T-helper 22 cell (primary cell): ENCODE measurements at places on chromosomes 3 and 15.

GRCh38 chr3:5012367-5012766, 33.1 kb downstream of the BHLHE40 start:
- DNase-seq: no peak

DNA sequence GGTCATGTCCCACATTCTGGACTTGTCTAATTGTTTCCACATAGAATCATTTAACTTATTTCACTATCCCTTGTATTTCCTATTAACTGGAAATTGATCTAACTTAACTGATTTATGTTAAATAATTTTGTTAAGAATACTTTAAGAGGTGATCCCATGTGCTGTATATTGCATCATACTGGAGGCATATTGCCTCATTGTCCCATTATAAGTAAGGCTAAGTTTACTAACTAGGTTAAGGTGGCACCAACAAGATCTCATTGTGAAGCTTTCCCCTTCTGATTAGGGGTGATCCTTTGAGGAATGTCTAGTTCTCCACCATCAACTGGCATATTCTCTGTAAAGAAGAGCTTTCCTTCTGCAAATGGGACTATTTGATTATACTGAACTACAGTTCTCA, 24.4 kb downstream of the MAP1A start:
- no peak for DNase-seq

DNA sequence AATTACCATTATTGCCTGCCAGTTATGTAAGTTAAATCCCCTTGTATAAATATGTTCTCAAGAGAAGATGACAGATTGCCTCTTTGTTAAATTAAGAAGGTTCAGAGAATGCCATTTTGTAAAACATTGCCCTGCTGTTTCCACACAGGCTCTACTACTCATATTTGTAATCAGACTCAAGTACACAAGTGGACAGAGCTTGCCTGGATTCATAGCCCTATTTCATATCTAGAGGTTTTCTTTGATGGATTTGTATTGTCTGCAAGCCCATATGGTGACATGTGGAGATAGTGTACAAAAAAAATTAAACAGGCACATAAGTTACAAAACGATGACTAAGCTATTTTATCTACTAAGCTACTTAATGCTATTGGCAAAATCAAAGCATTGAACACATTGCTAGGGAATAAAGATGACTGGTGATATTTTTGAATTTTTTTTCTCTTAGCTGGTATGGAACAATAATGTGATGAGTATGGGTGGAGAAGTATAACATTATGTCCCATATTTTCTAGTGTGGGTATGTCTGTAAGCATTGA, 1286.6 kb upstream of the ALCAM start:
- DNase-seq: no peak

DNA sequence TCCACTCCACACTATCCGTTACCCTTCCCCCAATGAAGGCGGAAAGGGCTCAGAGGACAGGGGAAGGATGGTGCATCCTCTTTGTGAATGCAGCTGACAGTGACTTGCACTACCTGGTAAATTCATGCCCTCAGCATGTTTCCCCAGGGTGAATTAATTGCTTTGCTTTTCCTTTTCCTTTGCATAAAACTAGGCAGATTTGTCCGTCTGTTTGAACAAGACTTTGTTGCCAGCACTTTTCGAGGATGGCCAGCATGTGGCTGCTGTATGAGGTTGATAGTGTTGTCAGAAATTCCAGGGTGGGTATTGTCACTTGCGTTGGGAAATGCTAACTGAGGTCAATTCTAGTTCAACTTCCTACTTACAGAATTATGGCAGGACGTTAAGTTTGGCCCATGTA, 79.0 kb upstream of the RARB start:
- DNase-seq: no peak

DNA sequence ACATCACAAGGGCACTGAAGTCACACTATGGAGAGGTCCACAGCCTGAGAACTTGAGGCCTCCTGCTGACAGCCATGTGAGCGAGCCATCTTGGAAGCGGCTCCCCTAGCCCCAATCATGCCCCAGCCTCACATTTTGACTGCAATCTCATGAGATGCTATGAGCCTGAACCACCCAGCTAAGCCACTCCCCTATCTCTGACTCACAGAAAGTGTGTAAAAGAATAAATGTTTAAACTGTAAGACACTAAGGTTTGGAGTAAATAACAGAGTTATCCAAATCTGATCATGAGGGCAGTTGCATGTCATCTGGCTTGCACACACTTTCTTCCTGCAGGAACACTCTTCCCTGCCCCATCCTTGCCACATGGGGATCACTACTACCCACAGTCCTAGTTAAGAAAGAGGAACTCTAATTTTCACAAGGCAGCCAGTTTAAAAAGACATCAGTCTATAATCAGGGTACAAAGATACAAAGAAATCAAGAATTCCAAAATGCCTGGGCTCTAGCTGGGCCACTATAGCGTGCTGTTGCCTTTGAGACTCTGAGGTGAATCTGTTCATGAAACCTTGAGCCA, 494.2 kb downstream of the FOXP1 start:
- no peak for DNase-seq

- no peak for DNase-seq
These were observed 37.5 kb downstream of the CD86 start for GRCh38 chr3:122092460-122093165.

GRCh38 chr15:79041601-79042168, 48.9 kb downstream of the RASGRF1 start:
- no peak for DNase-seq

DNA sequence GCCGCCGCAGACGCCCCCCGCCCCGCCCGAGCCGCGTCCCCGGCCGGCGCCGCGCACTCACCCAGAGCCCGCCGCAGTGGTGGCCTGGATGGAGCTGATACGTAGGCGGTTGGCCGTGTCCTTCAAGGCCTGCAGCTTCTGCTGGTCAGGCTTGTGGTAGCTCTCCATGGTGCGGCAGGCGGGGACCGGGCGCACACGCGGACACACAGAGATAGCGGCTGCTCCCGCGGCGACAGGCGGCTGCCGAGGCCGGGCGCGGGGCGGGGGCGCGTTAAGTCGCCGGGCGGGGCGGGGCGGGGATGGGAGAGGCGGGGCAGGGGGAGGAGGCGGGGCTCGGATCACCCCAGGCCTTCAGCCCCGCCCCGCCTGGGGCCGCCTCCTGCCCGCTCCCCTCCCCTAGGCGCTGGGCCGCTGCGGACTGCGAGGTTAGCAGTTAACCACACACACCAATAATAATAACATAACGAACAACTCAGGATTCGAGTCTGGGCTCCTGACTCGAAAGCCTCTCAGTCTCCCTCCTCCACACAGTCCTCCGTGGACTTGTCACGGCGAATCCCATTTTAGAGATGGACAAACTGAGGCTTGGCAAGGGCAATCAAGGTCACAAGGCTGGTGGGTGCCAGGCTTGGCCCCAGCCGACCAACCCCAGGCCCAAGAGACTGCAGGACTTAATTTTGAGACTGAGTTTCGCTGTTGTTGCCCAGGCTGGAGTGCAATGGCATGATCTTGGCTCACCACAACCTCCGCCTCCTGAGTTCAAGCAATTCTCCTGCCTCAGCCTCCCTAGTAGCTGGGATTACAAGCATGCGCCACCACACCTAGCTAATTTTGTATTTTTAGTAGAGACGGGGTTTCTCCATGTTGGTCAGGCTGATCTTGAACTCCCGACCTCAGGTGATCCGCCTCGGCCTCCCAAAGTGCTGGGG, at the start of gene TKT:
TKT (minus strand) TSS at position 248 of the 929 bp plus-strand sequence; CDS start at position 168, 80 bp downstream.
- peak; percentile 66 for DNase-seq

- no peak for DNase-seq
These were observed 90.7 kb upstream of the HES1 start for GRCh38 chr3:194045289-194045688.

GRCh38 chr3:108822123-108822897, at the start of gene TRAT1:
TSS of gene TRAT1 (plus strand) at chr3:108822786. CDS start at chr3:108822928, 142 bp downstream.
- no peak for DNase-seq

GRCh38 chr3:190064112-190064511, 56.6 kb downstream of the P3H2 start:
- no peak for DNase-seq

DNA sequence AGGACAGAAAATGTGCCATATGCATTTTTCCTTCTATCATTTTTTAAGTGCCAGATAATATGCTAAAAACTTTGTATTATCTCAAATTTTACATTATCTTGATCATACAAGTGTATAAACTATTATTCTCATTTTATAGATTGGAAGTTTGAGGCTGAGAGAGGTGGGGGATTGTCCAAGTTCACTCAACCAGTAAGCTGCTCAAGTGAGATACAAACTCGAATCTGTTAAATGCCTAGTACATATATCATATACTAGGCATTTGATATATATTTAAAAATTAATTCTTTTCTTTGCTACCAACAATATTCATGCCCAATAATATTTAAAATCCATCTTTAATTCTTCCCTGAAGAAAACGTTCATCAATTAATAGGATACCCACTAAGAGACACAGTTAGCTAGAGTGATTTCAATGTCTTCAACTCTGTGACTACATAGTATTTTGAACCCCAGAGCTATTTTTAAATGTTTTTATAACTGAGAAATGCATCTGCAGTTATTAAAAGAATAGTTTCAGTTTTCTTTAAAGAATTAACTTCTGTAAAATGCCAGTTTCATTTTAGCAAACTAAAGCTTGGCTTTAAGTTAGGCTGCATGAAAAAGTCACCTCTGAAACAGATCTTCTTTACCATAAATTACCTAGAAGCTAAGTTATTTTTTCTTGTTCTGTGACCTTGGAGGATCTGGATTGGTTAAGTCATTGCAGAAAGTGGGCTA, 40.4 kb downstream of the IQCB1 start:
- no peak for DNase-seq

DNA sequence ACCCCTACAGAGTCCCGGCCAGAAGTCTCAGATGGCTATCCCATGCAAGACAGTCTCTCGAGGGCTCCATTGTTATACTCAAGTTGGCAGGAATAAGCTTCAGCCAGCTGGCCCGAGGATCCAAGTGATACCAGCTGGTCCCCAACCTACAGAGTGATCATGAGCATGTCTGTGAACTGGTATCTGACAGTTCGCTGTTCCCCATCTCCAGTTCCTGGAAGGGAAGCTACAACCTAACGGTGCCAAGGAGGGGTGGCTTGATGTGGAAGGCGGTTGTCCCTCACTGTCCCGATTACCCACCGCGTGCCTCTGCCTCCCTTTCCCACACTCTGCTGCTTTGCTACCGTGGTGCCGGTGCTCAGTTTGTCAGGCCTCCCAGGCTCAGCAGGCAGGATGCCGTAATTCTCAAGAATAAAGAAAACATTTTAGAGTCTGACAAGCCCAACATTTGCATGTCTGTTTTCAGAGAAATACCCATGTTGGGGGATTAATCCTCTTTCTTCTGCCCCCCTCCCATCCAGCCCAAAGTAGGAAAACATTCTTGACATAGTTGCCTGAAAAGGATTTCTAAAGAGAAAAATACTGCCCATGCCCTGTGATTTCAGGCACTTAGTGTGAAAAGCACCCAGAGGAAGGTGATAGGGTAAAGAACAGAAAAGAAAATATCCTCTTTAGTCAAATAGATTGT, 49.4 kb upstream of the HES1 start:
- no peak for DNase-seq

DNA sequence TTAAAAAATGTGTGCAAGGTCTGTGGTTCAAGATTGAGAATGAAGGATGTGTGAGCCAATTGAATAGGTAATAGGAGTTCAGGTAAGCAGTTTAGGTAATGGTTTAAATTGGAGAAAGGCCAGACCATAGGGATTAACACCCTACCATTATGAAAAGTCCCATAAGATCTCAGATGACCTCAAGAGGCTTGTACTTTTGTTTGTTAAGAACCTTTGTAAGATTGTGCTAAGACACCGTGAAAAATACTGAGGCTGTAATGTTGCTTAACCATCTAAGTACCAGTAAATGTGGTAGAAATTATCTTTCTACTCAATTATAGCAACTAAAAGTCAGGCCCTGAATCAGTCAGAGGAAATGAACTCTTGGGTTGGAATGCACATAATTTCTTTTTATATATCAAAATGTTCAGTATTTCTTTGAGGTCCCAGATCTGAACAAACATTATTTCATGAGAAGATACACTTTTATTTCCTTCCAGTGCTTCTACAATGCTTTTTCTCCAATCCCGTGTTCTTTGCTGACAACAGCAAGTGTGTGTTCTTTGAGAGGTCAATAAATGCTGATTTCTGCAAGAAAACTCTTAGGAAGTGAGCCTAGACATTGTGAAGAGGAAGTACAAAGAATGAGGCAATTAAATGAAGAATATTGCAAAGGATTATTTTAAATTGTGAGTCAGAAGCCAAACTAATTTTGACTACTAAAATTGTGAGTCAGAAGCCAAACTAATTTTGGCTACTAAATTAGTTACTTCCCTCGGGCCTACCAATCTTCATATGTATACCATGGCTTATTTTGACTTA, 66.4 kb downstream of the TCF12 start:
- DNase-seq: no peak

DNA sequence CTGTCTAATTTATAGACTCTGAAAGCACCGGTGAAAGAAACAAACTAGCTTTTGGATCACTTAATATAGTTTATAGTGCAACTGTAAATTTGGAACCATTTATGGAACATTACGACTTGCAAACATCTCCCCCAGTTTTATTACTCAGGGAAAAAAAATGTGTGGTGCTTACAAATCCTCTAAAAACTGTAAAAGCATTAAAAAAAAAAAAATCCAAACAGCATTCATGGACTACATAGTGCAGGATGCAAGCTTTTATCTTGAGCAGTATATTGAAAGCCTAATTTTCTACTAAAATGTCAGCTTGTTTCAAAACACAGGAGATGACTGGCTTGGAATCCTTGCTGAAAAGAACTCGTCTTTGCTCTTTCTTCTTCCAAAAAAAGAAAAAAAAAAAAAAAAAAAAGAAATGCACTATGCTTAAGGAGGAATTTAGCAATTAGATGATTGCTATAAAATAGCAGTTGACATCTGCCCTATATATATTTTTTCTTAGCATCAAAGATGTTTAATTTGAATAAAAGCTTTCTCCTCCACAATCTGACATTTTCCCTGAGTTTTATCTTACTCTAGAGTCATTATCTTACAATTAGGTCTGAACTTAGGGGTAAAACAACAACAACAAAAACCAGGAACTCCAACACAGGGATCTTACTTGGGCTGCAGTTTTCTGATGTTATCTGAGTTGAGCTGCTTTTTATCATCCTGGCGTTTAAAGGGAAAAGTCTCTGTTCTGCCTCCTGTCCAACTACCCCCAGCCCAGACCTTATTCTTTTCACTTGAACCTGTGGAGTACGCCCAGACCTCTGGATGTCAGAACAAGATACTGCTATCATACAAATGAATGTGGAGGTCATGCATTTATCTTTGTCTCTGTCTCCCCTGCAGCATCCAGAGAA, 62.6 kb upstream of the PDZRN3 start:
- no peak for DNase-seq

GRCh38 chr3:28947061-28947460, 333.8 kb upstream of the RBMS3 start:
- no peak for DNase-seq

GRCh38 chr3:38147421-38147820, 9.0 kb downstream of the MYD88 start:
- DNase-seq: no peak
